ENCODE measurements at places on chromosomes 5 and 9. TPM values are rescaled to one million over a fixed set of nuclear protein-coding genes. Genes with fewer than 3 reads are reported as not detected.

Gene GRXCR2
- total RNA-seq, result not detected

Gene IL3
- total RNA-seq, result not detected

Gene SLC36A3
- total RNA-seq, result not detected

Gene BICD2
- 26.9 TPM for total RNA-seq

Gene BTNL3
- 0.09 TPM for total RNA-seq

Gene IL9
- not detected for total RNA-seq

Gene GABRA6
- total RNA-seq, result not detected

Gene SYK
- total RNA-seq, result 42.9 TPM

Gene WWC1
- 58.4 TPM for total RNA-seq

Gene NFX1
- 30.1 TPM for total RNA-seq

Gene TGFBI
- total RNA-seq, result 235 TPM

Gene CLIC3
- total RNA-seq, result 2.2 TPM

Gene SPAAR
- 0.83 TPM for total RNA-seq

Gene MYOT
- total RNA-seq, result 3.7 TPM

Gene PRSS3
- 61.2 TPM for total RNA-seq

- no peak for DNase-seq
Measured at GRCh38 chr5:88483964-88484672, 215.5 kb upstream of the TMEM161B start.

DNA sequence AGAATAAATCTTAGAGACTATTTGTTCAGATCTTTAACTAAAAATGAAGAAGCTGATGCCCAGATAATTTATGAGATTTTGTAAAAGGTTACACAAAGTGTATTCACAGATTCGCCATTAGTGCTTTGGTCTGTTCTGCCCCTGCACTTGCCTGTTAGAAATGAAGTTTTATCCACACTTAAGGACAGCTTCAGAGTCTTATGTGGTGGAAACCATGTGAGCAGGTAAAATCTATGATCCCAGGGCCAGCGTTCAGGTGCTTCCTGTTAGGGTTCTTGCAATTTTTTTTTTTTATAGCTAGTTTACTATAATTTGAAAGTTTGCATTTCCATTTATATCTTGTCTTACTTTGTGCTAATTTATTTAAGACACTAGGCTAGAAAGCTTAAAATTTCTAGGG is 561.6 kb downstream of the PRR16 start:
- no peak for DNase-seq

GRCh38 chr9:113720495-113720894 is 155.6 kb upstream of the ZNF618 start:
- DNase-seq, result no peak

GRCh38 chr9:113436728-113437515 is 26.4 kb downstream of the C9orf43 start:
- no peak for DNase-seq

DNA sequence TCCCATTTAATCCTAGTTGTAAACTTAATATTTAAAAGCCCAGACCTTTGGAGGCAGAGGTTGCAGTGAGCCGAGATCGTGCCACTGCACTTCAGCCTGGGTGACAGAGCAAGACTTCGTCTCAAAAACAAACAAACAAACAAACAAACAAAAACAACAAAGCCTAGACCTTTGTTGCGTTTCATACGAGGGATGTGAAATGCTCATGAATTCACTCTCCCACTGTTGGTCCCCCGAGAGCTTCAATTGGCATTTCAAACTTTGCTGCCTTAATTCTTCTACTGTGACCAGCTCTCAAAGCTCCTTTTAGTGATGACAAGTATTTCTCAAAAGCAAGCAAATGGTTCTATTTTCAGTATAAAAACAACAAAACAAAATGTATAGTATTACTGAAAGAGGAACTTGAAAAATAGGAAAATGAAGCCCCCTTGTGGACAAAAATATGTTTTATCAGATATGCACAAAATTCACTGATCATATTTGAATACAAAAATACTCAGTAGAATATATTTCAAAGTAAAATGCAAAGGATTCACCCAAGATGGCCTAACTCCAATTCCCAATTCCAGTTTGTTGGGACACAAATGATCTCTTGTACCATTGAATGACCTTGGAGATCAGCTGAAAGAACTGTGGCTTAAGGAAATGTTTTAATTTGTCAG is 140.4 kb downstream of the ESM1 start:
- DNase-seq, result no peak

DNA sequence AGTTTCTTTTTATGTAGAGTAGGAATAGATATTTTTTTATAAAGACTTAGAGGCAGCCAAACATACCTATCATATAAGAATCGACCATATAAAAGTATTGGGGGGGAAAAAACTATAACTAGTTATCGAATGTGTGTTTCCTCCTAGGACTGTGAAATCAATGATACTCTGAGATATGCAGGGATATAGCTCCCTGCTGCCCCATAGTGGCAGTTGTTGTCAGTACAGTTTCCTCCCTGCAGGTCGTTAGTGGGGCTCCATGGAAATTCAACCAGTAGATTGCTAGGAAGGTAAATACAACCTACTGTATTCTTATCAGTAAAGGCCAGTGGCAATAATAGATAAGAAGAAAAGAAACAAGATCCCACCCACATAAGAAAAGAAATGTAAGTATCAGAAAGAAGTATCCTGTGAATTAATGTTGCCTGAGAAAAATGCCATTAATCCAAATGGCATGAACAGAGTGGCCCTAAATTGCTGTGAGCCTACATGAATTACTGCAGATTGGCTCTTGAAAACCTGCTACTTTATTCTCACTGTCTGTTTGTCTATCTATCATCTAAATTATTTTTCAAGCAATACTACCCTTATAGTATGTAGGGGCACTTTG is 136.9 kb upstream of the FBN2 start:
- DNase-seq, result peak; percentile 37

DNA sequence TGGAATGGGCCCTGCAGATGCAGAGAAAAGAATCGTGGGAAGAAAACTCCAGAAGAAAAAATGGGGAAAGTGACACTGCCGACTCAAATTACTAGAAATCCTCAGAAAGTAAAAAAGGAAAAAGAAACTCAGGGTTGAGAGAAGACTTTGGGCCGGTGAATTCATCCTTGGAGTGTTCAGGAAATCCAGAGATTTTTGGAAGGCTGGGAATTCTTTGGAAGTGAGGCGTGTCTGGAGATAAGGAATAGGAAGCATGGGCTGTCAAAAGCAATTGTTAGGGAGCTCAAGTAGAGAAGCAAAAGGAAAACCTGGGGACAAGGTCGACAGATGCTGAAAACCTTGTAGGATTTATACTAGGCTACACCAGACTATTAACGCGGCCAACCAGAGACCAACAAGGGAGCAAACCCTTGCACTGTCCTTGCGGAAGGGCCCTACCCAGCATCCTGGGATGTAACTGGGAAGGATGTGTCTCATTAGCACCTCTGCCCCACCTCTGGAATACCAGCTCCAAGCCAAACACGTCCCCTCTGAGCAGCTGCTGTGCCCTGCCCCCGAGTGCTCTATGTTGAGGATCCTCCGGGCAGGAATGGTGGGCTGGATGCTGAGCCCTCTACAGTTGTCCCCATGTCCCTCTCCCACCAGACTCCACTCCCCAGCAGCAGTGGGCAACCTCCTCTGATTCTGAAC is 11.6 kb downstream of the DAB2IP start:
- DNase-seq, result no peak

GRCh38 chr9:6014670-6015270 is 654 bp downstream of the RANBP6 start:
- no peak for DNase-seq

DNA sequence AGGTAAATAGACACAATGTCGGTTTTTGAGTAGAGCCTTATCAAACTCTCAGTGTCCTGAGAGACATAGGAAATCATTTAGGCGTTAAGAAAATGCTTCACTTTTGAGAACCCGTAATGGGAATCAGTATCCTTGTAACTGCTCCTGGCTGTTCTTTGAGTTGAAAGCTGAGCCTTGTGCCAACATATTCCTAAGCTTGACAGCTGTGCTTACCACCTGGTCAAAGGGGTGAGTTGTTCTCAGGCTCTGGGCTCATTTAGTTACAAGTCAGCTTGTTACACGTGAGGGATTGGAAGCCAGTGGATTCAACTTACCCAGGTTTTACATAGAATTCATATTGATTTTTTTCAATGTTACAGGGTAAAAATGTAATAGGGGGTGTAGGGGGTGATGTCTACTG is 145.9 kb downstream of the GABRB2 start:
- no peak for DNase-seq

- DNase-seq, result no peak
Measured at GRCh38 chr9:13215791-13216554, 63.5 kb downstream of the MPDZ start.

DNA sequence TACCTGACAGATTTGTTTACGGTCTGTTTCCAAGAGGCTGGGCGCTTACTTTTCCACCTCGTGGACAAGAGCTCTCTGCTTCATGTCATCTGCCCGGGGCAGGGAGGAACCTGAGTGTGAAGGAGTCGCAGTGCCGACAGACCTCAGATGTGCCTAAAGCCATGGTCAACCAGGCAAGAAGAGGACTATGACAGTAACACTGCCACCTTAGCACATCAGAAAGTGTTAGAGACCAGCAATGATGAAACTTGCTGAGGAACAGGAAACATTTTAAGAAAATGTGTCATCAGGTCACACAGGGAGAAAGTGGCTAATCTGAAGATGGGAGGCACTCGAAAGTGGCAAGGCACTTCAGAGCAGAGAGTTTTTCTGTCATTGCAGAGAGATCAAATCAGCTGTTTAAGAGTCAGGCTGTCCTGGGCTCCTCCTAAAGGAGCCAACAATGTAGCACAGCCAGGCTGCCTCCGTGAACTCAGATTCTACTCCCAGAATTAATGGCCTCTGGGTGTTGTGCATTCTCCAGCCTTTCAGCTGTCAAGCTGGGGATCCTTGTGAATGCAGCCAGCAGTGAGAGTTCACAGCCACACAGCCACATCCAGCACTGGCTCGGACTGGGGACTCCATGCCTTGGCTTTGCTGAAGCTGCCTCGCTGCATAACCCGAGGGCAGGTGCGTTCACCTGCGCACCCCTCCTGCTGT is 94.6 kb downstream of the RAPGEF1 start:
- DNase-seq, result no peak

GRCh38 chr5:132253008-132253441 is 4.5 kb upstream of the PDLIM4 start:
- no peak for DNase-seq

- peak; percentile 17 for DNase-seq
Measured at GRCh38 chr9:105842023-105842644, 147.8 kb downstream of the TMEM38B start.

GRCh38 chr9:74577956-74578355 is 80.8 kb downstream of the RORB start:
- no peak for DNase-seq

DNA sequence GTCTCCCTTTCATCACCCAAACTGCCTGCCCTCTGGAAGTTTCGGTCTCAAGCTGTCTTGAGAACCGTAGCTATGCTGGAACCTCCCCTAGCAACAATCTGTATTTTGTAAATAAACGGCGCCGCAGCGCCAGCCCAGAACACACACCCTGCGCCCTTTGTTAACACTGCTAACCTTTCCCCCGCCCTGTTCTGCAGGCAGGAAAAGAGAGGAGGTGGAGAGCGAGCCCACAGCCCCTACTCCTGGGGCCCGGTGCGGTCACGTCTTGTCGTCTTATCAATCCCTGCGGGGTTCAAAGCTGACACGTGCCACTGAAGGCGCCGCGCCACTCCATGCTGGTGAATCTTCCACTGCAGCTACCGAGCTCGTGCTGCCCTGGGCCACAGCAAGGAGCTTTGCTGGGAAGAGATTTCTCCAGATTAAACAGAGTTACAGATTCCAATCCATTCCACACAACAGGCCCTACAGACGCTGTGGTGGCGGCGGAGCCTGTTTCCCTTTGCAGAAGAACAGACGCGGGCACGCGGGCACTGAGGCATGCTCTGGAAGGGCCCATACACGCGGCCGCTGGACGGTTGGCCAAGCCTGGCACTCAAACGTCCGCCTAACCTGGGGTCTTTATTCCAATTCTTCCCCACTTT is 25.3 kb downstream of the ZDHHC11B start:
- peak; percentile 76 for DNase-seq

DNA sequence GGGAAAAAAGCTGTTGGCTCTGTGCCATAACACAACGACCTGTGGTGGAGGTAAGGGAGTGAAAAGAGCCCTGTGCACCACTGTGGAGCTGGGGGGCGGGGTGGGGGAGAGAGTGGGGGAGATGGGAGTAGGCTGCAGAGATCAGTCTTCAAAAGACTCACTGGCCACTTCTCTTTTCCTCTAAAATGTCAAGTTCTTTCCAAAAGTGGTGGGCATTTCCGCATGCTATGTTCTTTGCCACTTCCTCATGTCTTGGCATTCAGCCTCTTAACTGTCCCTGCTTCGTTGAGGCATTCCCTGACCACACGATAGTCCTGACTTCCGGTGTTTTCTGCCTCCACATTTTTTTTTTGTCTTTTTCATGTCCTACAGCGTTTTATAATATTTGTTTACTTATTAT is 2.4 kb upstream of the PPP2R2B start:
- DNase-seq, result no peak

DNA sequence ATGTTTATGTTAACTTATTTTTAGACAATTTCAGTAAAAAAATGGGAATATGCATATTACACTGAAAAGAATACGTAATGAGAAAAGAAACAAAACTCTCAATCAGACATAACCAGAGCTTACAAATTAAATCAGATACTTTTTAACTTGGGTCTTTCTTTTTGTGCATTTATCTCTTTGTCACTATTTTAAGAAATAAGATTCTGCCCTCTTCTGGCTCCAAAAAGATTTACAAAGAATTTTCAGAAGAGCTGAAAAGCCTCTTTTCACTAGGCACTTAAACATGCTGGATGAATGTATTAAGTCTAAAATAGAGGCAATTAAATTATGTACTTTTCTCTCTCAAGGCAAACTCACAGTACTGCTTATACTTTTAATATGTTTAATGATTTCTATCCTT is 55.5 kb downstream of the CEP120 start:
- no peak for DNase-seq

DNA sequence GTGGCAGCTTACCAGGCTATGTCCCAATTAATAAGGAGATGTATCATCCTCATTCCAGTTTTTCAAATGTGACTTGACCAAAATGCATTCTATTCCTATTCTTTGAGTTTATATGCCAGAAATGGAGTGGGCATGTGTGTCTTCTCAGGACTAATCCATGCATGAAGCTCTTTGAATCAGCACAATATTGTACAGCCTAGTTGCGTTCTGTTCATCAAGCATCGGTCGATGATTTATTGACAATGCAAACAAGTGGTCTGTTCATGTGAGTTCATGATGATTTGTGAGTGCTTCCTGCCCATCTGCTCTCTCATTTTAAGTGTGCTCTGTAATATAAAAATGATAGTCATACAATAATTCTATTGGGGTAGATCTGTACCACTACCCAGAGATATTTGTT is 48.3 kb downstream of the PALM2AKAP2 start:
- DNase-seq, result no peak

All from mucosa of gallbladder (tissue), 1 donor.